ENCODE measurements at places on chromosomes 1 and 21.

DNA sequence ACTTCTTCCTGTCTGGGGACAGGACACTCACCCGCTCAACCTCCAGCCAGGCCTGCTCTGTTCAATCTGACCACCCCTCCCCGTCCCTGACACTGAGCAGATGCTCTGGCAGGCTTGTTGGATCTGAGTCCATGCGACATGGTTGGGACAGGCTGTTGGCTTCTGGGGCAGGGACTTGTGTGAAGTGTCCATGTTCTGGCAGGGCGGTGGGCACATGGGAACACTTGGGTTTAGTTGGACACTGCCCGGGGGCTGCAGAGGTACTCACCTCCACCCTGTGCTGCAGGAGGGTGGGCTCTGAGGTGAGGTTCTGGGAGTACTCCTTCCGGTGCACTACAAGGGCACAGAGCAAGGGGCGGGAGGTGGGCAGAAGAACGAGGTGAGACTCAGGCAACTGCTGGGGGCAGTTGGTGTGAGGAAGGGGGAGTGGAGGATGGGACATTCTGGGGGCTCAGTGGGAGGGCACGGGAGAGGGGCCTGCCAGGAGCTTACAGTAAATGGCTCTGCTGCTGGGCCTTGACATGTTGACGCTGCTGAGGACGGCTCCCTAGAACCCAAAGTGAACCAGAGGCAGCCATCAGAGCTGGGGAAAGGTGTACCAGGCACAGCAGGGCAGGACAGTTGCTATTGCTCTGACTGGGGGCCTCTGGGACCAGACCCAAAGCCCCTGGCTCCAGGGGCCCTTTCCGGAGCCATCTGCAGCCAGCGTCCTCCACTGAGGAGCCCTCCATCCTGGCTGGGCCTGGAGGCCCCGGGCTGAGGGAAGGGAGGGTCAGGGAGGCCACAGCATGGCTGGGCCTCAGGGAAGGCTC lies 2.3 kb downstream of the EPS8L3 start:
- no peak for DNase-seq

GRCh38 chr1:25019337-25020172 lies 89.5 kb upstream of the RUNX3 start:
- no peak for DNase-seq

- DNase-seq: no peak
Observed at GRCh38 chr1:42924851-42925760, 33.6 kb downstream of the SLC2A1 start.

- DNase-seq: no peak
Observed at GRCh38 chr1:180598333-180598974, 33.4 kb upstream of the XPR1 start.

DNA sequence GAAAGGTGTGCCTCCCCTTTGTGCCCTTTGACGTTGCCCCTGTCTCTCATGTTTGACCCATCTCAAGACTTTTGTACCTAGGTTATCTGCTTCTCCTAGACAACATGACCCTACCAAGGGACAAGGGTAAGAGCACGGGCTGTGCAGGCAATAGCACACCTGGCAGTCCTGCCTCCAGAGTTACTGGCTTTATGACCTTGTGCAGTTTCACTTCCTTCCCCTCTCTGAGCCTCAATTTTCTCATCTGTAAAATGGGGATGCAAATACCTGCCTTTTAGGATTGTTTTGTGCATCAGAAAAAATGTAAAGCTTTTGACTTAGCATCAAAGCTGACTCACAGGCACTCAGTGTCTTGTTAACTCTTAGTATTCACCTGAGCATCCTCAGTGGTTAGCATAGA lies 36.4 kb downstream of the ELK4 start:
- no peak for DNase-seq

DNA sequence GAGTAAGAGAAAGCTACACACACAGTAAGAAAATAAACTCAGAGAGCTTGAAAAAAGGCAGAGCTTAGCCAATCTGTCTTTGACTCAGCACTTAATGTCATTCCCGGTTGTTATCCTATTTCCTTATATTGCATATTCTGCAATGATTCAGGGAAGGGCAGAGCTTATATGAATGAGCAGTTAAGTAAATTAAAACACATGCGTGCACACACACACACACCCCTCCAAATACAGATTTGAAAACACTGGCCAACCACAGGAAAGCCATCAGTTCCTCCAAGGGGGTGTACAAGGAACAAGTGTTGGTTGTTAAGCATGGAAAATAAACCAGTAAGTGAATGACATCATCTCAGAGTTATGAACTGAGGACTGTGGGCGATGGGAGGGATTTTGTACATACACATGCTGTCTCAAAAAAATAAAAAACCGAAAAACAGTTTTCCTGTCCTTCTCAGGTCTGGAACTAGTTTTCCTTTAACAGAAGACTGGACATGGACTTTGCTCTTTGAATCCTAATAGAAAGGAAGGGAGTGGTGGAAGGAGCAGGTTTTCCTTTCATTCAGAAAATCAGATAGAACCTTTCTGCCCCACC lies 1.0 kb downstream of the IQGAP3 start:
- no peak for DNase-seq

DNA sequence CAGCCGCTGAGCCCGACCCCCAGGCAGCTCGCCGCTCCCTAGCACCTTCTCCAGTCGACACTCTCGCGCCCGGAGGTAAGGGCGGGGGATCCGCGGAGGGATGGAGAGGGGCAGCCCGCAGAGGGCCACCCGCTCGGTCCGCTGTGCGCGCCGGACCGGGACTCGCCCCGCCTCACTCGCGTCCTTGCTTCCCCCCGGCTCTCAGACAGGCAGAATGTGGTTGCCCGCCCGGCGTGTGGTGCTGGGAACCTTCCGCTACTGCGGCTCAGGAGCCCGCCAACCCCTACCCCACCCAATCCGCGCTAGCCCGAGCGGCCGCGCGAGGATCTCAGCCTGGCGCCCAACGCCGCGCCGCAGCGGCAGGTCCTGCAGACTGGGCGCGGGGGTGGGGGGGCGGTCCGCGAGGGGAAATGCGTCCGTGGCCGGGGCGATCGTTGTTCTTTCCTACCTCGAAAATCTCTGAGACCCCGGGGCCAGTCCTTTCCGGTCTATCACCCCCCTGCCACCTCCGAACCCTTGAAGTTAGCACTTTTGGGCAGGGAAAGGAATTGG lies 404 bp downstream of the LRRC8C start:
- DNase-seq: no peak

GRCh38 chr1:81558291-81559076 lies 242.2 kb upstream of the ADGRL2 start:
- no peak for DNase-seq
